ENCODE measurements at places on chromosomes 16 and 17.

GRCh38 chr17:1957037-1957436, 68.1 kb downstream of the RTN4RL1 start:
- DNase-seq: no peak

DNA sequence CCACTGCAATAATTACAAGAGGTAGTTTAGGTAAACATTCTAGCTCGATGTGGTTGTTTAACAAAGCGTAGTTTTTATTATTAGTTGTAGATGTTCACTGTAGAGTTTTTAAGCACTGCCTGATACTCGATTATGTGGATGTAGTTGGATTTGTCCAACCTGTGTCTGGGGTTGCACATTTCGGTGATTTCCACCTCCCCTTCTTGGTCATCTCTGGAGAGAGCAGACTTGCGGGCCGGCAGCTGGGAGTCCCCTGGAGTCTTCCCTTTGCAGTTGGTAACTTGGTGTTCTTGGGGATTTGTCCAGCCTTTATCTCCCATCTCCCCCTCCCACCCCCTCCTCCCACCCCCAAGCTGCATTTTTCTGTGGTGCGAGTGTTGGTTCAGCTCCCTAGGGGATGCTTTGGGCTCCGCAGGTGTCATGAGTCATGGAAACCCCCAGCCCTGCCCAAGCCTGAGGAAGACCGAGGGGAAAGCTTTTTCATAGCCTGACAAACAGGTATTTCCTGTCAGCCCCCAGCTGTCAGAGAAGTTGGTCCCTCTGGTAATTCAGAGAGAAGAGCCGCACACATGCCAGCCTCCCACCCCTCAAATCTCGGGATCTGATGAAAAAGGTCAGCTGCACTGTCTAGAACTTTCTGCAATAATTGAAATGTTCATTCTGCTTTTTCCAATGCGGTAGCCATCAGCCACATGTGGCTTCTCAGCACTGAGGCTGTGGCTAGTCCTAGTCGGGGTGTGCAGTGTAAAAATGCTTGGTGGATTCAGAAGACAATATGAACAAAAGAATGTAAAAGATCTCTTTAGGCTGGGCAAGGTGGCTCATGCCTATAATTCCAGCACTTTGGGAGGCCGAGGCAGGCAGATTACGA, 50.3 kb downstream of the KSR1 start:
- DNase-seq: no peak

- no peak for DNase-seq
Observed at GRCh38 chr16:5187402-5187952, 89.9 kb upstream of the EEF2KMT start.

- no peak for DNase-seq
Observed at GRCh38 chr16:49947907-49948678, 76.9 kb upstream of the CNEP1R1 start.

GRCh38 chr17:19372011-19372370, 6.3 kb upstream of the MAPK7 start:
- DNase-seq: no peak

DNA sequence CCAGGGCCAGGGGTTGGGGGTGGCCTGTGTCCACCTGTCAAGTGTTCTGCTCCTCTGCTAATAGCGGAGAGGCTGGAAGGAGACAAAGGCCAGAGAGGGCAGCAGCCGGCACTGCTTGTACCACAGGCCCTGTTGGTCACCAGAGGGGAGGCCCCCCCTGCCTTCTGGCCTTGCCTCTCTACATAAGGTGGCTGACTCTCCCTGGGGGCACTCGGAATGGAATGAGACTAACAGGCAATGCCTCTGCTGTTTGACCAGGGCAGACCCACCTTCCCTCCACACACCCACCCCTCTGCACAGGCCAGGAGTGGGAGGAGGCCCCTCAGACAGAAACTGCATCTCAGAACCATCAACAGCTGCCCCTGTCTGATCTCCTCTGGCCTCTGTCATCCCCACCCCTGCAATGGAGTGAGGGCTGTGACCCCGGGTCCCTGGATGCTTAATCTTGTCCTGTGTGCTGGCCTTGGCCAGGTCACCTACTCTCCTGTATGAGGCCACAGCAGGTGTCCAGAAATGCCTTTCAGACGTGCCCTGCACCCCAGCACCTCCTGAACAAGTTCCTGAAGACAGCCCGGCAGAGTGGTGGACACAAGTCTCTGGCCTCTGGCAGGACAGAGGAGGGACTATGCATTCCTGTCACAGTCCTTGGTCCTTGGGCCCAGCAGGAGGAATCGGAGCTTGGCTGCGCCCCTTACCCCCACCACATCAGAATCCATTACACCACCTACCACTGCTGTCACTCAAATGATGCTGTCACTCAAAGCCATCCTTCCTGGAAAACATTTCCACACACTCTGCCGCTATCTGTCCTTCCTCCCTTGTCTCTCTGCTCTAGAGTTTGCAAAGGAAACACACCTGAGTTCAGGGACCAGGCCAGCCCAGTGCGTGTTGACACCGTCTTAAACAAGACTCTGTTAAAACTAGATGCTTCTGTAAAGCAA, 107.5 kb upstream of the ZNF750 start:
- DNase-seq: no peak

DNA sequence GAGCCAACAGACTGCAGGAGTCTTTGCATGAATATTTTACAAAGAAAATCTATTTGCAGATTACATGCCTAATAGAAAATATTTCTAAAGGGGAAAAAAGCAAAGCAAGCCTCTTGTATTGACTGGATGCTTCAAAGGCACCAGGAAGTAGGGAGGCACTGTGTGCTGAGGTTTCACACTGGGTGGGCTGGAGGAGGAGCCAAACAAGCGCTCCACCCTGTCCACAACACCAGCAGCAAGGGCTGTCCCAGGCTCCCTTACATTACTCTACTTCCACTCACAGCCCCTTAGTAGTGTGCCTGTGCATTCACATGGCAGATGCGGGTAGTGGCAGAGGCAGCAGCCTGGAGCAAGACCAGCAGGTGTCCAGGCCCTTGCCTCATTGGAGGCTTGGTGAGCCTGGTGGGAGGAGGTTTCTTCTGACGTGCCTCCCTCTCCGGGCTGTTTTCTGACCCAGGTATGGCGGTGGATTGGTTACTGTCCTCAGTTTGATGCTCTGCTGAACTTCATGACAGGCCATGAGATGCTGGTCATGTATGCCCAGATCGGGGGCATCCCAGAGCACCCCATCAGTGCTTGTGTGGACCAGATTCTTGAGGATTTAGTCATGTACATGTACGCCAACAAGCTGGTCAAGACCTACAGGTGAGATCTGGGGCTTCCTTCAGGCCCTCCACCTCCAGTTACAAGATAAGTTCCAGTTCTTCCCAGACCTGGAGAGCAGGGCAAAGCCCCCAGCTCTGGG, 7.0 kb upstream of the CCNF start:
- no peak for DNase-seq

DNA sequence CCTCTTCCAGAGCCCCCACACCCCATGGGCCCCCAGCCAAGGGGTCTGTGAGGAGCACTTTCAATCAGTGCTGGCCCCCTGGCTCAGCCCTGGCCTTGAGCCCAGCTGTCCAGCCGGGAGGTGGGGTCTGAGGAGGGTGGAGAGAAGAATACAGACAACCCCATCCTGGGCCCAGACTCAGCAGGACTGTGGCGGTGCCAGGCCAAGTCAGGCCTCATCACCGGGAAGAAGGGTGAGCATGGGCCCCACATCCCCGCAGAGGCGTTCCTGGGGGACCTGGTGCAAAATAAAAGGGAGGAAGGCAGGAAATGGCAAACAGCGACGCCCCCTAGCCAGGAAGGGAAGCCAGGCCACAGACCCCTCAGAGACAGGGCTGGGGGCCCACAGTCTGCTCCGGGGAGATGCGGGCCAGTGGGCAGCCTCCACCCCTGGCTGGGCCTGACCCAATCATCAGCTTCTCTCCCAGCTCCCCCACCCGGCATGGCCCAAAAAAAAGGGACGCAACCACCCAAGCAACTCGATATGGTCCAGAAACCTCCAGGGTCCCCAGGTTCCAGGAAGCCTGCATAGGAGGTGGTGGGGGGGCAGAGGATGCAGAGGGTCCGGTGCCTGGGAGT, 20.6 kb downstream of the ZNF423 start:
- DNase-seq: no peak

DNA sequence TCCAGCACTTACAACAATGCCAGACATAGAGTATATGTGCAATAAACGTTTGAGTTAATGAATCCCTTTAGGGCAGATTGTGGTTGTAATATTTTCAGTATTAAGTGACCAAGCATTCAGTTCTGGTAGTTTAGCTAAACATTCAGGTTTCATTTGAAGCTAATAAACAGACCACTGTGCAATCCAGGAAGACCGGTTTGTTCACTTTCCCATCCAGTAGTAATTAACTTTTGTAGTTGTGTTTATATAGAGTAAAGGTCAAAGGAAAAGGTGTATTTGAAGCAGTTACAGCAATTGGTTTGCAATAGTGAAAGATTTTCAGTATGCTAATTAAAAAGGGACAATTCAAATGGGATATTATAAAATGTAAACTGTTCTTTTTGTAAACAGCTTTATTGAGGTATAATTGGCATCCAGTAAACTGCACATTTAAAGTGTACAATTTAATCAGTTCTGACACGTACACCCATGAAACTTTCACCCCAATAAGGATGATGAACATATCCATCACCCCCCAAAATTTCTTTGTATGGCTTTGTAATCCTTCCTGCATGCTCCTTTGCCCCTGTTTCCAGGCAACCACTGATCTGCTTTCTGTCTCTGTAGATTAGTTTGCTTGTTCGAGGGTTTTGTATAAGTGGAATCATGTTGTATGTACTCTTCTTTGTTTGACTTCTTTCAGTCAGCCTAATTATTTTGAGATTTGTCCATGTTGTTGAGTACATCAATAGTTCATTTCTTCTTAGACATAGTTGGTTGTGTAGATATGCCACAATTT, 26.3 kb downstream of the MRTFB start:
- DNase-seq: no peak

DNA sequence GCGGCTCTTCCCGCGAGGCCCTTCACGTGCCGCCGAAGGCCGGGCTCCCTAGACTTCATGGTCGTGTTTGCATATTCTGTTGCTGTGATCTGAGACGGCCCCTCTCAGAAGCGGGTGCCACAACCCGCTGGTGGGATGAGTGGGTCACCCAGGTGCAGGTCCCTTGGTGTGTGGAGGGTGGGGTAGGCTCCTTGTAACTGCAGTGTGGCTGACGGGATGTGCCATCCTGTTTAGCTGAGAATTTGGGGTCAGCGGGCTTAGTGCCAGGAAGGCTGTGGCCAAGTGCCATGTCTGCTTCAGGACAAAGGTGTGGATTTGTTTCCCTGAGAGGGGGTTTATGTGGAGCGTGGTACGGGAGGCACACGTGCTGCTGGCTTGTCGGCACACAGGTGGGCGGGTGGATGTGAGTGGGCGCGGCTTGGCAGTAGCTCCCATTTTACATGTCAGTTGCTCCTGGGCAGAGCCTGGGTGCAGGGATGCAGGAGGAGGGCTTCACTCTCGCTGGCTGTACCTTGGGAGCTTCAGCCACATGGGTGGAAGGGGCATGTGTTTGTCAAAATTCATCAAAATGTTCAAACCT, 9.2 kb upstream of the WFIKKN1 start:
- no peak for DNase-seq

- no peak for DNase-seq
Observed at GRCh38 chr17:45867171-45867570, 22.5 kb downstream of the SPPL2C start.

GRCh38 chr17:58007781-58008706, 998 bp upstream of the SRSF1 start:
- no peak for DNase-seq

GRCh38 chr16:84054271-84054670, 11.7 kb upstream of the SLC38A8 start:
- no peak for DNase-seq

DNA sequence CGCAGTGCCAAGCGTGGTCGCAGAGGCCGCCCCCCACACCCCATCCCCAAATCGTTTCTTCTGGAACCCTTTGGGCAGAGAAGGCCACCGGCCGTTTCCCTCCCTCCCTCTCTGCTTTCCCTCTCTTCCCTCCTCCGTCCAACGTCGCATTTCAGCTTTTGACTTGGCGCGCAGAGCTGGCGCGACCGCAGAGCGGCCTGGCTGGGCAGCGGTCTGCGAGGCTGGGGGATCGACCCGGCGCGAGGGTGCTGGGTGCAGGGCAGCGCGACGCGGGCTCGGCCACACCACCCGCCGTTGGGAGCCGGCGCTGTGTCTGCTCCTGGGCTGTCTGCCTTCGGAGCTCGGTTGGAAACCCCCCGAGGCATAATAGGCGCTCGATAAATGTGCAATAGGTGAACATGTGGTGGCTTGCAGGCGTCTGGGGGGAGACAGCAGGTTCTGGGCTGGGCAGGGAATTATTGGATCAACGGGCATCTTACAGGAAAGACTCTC, 2.8 kb upstream of the NTN3 start:
- no peak for DNase-seq

GRCh38 chr16:67299269-67299668, 19.9 kb downstream of the PLEKHG4 start:
- no peak for DNase-seq

DNA sequence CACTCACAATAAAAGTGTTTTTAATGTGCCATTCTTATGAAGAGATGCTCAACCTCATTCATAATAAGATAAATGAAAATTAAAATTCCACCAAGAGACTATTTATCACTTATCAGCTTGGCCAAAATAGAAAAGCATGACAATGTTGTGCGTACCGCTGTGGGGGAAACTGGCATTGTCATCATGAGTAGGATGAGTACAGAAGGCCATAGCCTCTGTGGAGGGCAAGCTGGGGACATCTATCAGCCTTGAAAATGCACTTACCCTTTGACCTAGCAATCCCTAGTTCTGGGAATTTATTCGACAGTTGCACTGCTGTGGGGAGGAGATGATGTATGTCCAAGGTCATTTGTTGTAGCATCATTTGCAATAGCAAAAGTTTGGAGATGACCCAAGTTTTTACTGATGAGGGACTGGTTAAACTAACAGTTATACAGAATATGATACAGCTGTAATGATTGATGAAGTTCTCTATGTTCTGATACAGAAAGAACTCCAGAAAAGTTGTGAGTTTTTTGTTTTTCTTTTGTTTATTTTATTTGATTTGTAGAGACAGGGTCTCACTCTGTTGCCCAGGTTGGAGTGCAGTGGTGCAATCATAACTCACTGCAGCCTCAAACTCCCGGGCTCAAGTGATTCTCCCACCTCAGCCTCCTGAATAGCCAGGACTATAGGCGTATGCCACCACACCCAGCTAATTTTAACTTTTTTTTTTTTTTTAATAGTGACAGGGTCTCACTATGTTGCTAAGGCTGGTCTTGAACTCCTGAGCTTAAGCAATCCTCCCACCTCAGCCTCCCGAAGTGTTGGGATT, 13.7 kb upstream of the PRKCB start:
- no peak for DNase-seq

DNA sequence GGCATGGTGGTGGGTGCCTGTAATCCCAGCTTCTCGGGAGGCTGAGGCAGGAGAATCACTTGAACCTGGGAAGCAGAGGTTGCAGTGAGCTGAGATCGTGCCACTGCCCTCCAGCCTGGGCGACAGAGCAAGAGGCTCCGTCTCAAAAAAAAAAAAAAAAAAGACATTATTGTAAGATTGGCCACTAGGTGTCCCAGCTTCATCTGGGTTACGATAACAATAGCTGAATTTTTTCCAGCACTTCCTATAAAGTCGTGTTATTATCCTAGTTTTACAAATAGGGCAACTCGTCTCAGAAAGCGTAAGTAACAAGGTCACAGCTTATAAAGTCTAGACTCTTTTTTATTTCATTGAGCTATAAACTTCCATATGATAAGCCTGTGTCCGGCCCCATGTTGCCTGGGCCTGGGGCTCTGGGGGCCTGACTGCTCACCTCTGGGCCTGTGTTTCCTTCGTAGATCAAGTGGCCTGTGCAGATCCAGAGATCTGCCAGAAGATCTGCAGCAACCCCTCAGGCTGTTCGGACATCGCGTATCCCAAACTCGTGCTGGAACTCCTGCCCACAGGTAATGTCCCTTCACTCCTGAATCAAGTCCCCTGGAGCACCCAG, 60.5 kb downstream of the SLC5A11 start:
- DNase-seq: no peak

Measured in effector memory CD4-positive, alpha-beta T cell (primary cell).